ENCODE measurements at places on chromosomes 5 and 9.

GRCh38 chr9:6234014-6234413 is 18.4 kb downstream of the IL33 start:
- no peak for DNase-seq

- DNase-seq: no peak
These were observed 87.8 kb upstream of the RGS7BP start for GRCh38 chr5:64418013-64418412.

DNA sequence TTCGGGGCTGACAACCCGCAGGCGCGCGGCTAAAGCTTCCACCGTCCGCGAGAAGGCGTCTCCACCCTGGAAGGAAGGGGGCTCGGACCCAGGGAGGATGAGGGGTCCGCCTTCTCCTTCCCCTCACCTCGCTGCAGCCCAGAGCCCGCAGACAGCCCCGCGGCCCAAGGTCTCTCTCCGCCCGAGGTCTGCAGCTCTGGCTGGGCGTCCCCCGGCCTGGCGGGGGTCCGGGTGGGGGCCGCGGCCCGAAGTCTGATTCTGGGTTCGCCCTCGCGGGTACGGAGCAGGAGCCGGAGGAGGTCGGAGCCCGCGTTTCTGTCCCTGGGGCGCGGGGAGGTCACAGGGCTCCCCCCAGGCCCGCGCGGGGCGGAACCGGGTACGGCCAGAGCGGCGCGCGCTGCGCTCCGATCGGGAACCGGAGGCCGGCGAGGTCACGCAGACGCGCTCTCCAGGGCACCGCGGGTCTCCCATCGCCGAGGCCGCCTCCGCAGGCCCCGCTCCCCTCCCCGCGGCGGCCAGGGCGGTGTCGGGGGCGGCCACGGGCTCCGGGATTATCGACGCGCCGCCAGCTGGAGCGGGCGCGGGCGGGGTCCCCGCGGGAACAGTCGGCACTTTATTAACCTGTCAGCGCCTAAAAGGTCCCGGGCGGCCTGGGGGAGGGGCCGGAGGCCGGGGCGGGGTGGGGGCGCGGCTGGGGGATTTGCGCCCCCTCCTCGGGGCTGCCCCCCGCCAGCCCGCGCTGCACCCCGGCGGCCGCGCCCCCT is 11.6 kb downstream of the LHX3 start:
- no peak for DNase-seq

DNA sequence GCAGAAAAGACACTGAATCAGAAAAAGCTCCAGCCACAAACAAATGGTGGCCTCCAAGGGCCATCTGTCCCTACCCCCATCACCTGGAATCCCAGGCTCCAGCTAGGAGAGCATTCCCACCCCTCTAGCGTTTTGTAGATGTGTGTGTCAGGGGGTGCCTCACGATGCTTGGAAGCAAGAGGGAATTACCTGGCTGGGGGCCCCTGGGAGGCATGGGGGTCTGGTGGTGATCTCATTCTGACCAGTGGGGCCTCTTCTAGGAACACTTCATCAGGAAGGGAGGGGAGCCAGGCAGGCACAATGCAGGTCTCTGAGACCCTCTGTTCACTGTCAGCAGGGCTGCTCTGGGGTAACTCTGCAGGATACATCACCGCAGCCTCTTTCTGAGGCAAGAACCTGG is 6.0 kb downstream of the SHROOM1 start:
- no peak for DNase-seq
